ENCODE measurements at places on chromosomes 6 and 20. TPM values are rescaled to one million over a fixed set of nuclear protein-coding genes. Genes with fewer than 3 reads are reported as not detected.

- no peak for DNase-seq
Observed at GRCh38 chr20:35788796-35789195, 17.0 kb downstream of the PHF20 start.

DNA sequence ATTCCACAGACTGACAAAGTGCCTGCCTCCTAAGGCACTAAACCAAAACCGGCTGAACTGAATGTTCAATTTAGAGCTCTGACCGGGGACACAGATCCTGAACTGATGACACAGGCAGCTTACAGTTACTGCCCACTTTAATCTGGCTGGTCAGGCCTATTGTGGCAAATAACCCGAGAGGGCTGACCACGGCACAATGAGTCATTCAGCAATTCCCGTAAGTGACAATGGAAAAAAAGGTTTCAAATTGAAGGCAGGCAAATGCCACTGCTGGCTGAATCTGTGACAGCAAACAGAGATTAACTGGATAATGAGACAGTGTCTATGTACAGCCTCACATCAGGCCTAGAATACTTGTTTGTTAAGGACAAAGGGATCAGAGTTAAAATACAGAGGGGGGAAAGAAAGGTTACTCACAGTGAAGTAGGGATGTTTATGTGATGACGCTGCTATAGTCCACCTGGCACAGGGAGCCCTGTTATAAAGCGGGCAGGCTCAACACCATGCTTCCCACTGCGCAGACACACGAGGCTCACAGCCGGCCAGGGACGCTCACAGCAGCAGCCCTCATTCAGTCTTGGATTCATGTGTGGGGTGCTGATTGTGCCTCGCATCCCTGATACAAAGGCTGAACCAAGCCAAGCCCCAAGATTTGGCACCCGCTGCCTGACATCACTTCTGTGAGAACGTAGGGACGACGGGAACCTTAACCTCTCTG lies 54.4 kb downstream of the RTN4IP1 start:
- DNase-seq: peak; percentile 12

- DNase-seq: no peak
Observed at GRCh38 chr6:81969011-81969410, 216.5 kb upstream of the TENT5A start.

- peak; percentile 43 for DNase-seq
Observed at GRCh38 chr20:37397076-37397953, 51.4 kb downstream of the SRC start.

- no peak for DNase-seq
Observed at GRCh38 chr20:49865559-49865958, 49.8 kb downstream of the SPATA2 start.

GRCh38 chr6:75557068-75557467 lies 44.6 kb upstream of the SENP6 start:
- no peak for DNase-seq

- DNase-seq: no peak
Observed at GRCh38 chr6:92201618-92202017, 1217.7 kb downstream of the EPHA7 start.

GRCh38 chr6:1363298-1363697 lies 26.1 kb upstream of the FOXF2 start:
- no peak for DNase-seq

DNA sequence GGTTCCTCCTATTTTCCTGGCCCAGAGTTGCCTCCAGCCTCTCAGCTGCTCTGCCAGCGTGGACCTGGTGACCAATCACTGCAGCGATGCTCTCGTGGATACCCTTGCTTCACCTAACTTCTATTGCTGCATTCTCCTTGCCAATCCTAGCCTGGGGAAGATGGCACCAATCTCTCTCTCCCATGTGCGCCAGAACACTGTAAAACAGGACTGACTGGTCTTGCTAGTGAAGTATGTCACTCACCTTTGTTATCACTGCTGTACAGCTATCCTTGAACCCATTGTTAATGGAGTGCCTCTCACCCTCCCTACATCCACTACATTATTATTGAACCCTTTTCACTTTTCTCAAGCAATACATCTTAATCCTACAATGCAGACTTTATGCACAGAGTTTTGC lies 80.1 kb downstream of the LYRM4 start:
- no peak for DNase-seq

- DNase-seq: peak; percentile 81
Observed at GRCh38 chr6:79949233-79949632, 1.9 kb upstream of the ELOVL4 start.

- DNase-seq: no peak
Observed at GRCh38 chr6:118758946-118759345, 107.6 kb upstream of the CEP85L start.

GRCh38 chr6:143673669-143674068 lies 4.1 kb upstream of the PHACTR2 start:
- DNase-seq: peak; percentile 73

GRCh38 chr6:133553652-133554051 lies 312.5 kb downstream of the EYA4 start:
- DNase-seq: peak; percentile 78

- DNase-seq: no peak
Observed at GRCh38 chr6:257031-257725, 35.1 kb upstream of the DUSP22 start.

DNA sequence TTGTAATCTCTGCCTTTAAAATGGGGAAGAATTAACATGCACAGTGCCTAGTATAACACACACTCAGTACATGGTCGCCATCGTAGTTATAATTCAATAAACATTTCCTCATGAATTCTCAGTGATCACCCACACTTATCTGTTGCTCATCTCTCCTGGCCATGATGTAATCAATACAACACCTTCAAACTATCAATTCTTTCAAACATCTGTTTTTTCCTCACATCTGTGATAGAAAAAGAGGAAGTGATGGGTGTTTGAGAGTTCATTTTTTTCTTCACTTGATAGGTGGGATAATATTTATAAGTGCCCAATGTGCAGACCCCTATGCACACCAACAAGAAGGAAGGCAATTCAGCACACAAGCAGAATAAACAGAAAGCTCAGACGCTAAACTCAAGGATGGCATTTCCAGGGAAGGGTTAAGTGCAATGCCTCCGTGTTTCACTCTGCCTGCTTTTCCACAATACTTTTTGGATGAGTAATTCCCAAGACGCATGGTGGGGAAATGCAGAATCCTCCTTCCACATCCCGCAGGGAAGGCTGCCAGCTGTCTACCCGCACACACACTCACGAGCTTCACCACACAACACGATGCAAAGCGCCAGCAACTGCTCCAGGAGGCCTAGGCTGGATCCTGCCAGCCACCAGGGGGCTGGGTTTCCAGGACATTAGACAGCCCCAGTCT lies 100.3 kb downstream of the GMPR start:
- peak; percentile 23 for DNase-seq

- peak; percentile 70 for DNase-seq
Observed at GRCh38 chr6:89242574-89243330, 25.6 kb upstream of the GABRR1 start.

DNA sequence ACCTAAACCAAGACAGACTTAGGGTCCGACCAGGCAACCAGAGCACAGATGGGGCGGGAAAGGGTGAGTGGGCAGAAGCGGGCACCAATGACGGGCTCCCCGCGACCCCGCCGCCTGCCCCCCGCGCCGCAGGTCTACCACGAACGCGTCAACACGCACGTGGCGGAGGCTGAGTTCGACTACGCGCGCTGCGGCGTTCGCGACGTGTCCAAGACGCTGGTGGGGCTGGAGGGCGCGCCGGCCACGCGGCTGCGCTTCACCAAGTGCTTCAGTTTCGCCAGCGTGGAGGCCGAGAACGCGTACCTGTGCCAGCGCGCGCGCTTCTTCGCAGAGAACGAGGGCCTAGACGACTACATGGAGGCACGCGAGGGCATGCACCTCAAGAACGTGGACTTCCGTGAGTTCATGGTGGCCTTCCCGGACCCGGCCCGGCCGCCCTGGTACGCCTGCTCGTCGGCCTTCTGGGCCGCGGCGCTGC lies 5.1 kb downstream of the TMEM151B start:
- DNase-seq: no peak

DNA sequence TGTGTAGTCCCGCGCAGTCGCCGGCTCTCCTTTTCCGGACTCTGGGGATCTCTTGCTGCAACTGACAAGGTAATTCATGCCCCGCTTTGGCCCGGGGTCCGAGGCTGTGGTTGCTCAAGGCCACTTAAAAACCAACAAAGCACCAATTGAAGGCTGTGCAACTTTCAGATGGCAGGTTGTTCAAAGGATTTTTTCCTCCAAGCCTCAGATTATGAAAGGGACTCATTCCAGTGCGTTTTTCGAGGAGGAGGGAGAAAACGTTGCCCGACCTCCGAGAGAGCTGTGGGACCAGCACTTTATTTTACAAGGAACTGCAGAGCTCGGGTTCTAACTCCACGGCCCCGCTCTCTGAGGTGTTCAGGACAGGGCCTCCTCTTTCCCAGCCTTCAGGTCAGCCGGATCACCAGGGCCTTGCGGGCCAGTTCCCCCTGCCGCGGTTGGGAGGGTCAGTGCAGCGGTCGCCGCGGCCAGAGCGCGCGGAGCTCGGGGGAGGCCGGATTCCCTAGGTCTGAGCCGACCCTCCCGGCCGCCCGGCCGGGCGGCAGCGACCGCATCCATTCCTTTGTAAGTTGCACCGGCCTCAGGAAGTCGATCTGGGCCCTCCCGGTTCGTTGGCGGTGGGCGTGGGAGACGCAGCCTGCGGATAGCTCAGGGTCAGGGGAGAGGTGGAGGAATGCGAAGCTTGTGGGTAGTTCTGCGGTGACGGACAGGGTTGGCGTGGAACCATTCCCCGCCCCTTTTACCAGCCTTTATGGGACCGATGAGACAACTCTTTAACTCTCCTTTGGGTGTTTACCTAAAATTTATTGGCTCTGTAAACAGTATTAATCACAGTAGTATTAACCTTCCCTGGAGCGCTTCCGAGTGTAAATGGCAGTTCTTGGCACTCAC lies 1.6 kb downstream of the UTRN start:
- peak; percentile 86 for DNase-seq

The WFDC5 gene
- not detected for total RNA-seq

The PACSIN1 gene
- 0.03 TPM for total RNA-seq

The TXLNB gene
- not detected for total RNA-seq

The RNF182 gene
- total RNA-seq: not detected

The KHDC1L gene
- not detected for total RNA-seq

The RNF146 gene
- total RNA-seq: 9.0 TPM

The DHX35 gene
- total RNA-seq: 14.7 TPM

The BICRAL gene
- 3.9 TPM for total RNA-seq

The COL9A3 gene
- 59.7 TPM for total RNA-seq

The NEURL2 gene
- 8.9 TPM for total RNA-seq

The VTA1 gene
- total RNA-seq: 24.7 TPM

All from HT-29 (cell line).